ENCODE measurements at places on chromosomes 3 and 15.
A peak's percentile ranks its signal among the peaks of the same experiment; 100 is the strongest.

- DNase-seq, result peak; percentile 76
Observed at GRCh38 chr15:51731549-51732267, 5.7 kb downstream of the LYSMD2 start.

DNA sequence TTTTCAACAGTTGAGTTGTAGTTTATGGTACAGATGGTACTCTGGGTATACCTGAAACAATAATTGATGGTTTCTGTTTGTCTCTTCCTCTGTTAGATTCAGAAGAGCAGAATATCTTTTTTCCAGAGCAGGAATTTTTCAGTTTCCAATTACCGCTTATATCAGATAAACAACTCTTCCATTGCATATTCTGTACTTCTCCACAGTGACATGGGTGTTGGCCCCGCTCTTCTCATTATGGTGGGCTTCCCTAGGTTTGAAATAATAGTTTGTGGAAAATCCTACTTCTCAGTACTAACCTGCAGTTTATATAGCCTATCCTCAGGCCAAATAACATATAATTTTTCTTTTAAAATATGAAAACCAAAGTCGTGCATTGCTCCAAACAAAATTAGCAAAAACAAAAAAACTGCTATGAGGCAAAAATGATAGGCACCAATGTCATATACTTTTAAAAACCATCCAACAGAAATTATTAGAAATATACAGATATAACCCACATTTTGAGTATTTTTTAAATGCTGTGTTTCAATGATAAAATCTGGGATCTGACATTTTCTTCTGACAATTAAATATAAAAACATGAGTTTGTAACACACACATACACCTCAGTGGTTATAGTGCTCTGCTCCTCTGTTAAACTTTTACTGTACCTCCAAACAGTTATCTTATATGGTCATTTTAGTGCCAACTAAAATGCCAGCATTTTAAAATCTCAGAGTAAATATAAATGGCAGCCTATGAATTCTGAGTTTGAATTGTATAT, 56.8 kb downstream of the CMSS1 start:
- no peak for DNase-seq

DNA sequence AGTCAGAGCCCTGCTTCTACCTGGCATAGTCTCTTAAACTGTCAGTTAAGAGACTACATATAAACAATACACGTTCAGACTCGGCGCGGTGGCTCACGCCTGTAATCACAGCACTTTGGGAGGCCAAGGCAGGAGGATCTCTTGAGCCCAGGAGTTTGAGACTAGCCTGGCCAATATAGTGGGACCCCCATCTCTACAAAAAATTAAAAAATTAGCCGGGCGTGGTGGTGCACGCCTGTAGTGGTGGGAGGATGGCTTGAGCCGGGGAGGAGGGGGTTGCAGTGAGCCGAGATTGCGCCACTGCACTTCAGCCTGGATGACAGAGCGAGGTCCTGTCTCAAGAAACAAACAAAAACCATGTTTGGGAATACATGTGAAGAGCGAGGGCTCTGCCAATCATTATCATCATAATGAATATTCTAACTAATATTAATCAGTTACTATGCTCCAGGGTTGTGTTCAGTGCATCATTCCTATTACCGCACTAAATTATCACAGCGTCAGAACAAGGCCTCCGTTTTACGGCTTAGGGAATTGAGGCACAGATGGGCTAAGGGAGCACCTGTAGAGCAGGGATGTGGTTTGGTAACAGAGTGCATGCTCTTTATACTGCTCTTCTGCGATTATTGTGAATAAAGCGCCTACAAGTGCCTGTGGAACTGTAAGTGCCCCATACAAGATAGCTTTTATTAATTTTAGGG, 844 bp upstream of the UQCC5 start:
- no peak for DNase-seq

GRCh38 chr3:147900851-147901250, 491.7 kb downstream of the ZIC1 start:
- no peak for DNase-seq

DNA sequence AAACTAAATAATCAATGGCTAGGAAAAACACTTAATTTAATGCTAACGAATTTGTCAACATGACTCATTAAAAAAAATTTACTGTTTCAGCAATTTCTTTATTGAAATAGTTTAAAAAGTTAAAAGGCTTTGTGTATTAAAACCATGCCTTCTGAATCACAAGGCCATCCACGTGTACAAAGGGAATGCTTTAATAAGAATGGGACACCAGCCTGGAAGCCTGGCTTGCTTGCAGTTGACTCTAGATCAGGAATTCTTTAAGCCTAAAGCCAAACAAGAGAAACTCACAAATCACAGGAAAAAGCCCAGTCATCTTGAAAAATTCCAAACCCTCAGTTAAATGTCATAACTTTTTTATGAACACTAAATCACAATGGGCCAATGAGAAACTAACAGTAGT, 137.6 kb downstream of the PEAK1 start:
- DNase-seq, result no peak

DNA sequence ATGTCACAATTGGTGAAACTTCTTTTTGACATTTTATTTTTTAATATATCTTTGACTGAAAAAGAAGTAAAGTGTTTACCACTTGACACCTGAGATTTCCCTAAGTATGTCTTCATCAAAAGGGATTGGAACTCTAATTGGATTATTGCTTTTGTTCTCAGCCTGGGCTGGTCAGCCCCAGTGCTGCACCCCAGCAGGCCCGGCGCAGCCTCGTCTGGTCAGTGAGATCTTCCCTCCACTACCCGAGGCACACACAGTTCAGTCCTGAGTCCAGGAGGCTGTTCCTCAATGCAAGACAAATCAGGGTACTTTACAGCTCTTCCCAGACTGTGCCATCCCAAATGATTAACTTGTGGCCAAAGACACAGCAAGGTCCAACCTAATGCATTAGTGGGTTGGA, 146.9 kb upstream of the SEMA6D start:
- DNase-seq, result no peak

DNA sequence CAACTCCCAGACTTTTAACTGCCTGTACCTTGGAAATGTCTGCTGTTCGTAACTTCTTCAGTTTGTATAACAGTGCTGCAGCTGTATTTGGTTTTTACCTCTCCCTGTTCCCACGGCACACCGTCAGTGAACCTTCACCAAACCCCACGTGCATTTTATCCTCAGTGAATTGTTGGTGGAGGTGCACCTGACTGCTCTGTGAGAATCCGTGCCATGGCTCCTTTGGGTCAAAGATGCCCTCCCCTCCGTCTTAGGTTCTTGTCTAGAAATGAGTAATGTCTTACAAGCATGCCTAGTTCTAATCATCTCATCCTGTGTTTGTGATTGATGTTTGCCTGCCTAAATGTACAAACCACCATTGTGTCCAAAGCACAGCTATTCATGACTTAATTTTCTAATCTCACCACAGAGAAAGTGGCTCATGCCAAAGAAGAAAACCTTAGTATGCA, 28.2 kb downstream of the TPM1 start:
- no peak for DNase-seq

- no peak for DNase-seq
Observed at GRCh38 chr3:61111825-61112224, 139.4 kb downstream of the FHIT start.

DNA sequence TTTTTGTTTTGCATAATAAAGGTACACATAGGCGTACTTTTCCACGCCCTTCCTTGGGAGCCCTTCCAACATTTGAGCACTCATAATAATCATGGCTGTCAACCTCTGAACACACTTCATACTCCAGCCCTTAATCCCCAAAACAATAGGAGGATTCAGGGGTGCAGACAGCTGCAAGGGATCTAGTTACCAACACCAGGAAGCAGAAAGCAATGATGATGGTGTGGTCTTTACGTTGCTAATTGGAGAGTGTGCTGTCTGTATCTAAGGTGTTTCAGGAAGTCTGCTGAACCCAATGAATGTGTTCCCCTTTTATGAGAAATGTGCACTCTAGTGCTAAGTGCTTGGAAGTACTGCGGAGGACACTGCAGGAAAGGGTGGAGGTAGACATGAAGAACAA, 60.3 kb upstream of the PDZRN3 start:
- DNase-seq, result no peak

DNA sequence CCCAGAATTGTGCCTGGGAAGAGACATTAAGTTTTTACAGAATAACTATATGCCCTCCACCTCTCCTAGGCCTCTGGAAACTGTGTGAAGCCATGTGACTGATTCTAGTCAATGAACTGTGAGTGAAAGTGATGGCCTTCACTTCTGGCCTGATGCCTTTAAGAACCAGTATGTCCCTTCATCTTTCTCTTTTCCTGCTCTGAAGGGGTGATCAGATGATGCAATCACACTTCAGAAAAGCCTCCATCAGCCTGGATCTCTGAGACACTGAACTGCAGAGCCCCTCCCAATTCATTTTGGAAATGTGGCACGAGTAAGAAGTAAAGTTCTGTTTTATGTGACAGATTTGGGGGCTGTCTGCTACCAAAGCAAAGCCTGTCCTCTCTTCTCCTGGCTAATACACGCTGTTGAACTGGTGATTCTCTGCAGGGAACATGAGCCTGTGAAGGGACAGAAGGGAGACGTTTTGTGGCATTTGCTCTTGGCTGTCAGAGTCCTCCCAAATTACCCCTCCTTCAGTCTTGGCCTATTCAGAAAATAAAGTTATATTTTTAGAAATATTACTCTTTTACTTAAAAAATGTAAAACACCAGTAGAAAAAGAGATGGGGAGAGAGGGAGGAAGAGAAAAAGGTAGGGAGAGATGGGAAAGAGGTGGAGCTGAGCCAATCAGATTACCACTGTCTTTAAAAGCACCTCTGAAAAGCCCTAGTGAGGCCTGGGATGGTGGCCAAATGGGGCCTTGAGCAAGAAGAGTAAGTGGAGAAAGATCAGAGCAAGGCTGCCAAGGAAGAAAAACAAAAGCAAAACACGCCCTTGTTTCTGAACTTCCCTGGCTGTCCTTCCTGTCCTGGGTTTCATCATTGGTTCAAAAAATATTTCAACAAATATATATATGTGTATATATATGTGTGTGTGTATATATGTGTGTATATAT, 40.9 kb upstream of the RYK start:
- no peak for DNase-seq

DNA sequence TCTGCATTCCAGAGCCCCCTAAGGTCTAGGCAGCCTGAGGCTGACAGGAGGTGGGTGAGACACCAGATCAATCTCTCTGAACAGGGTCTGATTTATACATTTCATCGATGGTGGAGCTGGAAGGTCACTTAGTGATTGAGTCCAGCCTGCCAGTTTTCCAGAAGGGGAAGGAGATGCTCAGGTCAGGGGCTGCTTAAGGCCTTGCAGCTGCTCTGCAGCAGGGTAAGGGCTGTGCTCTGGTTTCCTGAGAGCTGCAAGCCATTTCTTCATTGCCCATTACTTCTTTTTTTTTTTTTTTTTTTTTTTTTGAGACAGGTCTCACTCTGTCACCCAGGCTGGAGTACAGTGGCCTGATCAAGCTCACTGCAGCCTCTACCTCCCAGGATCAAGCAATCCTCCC, 10.7 kb downstream of the TADA3 start:
- no peak for DNase-seq

DNA sequence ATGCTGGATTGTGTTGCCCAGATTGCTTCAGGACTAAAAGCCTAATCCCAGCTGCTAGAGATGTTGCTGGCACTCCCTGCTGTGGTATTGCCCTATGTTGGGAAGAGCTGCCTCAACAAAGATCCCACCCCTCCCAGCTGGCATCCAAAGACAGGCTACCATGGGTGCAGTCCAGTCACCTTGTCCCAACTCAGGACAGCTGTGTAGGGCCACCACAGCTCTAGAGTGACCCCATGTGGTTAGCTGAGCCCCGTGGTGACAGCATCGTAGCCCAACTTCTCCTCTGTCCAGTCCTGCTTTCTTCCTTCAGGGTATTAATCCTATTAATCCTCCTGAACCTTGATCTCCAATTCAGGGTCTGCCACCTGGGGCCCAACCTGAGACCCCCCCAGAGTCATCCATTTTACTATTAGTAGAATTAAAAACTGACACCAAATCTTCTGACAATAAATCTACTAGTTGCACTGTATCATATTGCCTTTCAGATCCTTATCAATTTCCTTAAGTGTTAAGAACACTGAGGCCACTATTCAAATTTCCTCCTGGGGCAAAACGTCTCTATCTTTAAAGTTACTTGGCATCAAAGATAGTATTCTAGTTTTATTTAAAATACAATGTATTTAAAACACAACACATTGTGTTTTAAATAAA, 83.5 kb downstream of the AQP9 start:
- no peak for DNase-seq
